Neural crest cell (in vitro differentiated cells): ENCODE measurements at places on chromosomes 4 and X.

DNA sequence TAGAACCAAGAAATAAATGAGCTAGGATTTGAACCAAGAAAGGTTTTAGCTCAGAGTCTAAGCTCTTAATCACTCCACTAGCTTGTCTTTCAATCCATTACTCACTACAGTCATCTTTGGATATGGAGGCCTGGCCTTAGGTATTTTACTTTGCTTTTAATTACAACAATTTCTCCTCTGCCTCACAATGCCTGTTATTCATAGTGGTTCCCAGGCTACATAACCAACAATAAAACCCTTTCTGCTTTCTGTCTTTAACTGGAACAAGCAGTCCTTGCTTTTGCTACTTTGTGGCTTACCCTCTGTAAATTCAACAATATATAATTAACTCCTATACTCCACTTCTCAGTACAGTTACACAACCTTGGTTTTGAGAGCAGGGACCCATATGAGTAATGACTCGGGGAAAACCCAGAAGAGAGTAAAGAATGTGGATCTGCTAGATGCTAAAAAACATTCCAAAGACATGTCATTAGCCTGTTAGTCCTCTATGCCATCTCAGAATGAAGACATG lies 94.7 kb upstream of the NAP1L5 start:
- peak overlapping the region; percentile 68 for H3K27ac ChIP-seq
- H3K4me3 ChIP-seq = no peak overlapping the region
- no peak for DNase-seq
- peaks cover 20% of the 10 kb centered on the region for H3K4me1 ChIP-seq
- H3K36me3 ChIP-seq = peaks cover 18% of the 10 kb centered on the region

DNA sequence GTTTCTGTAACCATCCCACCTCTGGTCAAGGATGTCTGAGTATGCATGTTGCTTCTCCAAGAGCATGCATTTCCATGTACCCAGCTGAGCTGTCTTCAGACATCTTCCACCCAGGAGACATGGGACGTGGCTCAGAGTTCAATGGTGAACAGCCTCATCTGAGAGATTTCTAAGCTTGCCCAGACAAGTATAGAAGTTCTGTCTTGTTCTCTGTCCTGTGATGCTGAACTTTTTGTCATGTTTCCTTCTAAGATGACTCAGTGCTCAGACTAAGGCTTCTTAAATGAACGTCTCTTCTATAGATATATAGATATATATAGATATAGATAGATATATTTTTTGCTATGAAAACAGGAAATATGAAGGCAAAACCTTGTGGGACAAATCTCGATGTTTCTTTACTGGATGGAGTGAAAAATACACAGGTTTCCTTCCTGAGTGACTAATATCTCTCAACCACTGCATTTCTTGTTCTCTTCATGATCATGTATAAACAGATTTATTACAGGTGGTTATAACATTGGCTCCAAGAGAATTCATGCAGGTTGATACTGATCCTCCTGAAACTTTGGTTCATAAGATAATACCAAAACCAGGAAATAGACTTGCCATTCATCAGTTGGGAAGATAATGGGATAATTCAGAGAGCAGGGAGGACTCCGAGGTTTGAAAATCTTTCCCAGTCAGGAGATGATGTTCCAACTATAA lies 168.2 kb downstream of the ZNF518B start:
- peaks cover 7% of the 10 kb centered on the region for H3K27me3 ChIP-seq
- no peaks in the 10 kb centered on the region for H3K36me3 ChIP-seq
- H3K4me3 ChIP-seq = no peak overlapping the region
- no peak for DNase-seq
- no peaks in the 10 kb centered on the region for H3K4me1 ChIP-seq

- no peak for DNase-seq
- no peaks in the 10 kb centered on the region for H3K27me3 ChIP-seq
- no peaks in the 10 kb centered on the region for H3K36me3 ChIP-seq
- H3K27ac ChIP-seq = no peak overlapping the region
- H3K4me1 ChIP-seq = peaks cover 14% of the 10 kb centered on the region
Observed at GRCh38 chr4:14862891-14863290, 139.4 kb upstream of the CPEB2 start.

DNA sequence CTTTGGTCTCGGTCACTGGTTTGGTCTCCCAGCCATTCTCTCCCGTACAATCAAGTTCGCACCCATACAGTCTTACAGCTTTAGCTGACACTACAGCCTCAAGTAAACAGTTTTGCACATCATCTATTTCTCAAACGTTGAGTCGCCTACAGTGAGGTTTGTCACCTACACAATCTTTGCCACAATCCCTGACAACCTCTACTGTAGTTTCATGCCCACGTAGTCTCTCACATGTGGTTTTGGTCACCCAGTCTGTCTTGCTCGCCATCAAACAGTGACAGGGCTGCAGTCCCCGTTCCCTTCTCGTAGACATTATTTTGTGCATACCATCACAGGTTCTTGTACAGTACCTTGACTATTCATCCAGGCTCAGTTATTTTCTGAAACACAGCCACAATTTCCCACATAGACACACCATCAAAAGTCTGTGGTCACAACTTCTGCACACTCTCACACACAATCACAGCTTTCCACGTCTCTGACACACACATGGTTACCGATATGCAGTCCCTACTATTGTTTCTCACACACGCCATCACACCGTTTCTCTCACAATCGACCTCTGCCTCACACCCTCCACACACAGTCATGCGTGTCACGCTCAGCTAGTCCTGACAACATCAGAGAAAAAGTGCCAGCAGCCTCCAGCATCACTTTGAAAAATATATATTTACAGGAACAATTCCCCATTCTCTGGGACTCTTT lies 5.3 kb upstream of the CFP start:
- H3K27ac ChIP-seq = no peak overlapping the region
- no peaks in the 10 kb centered on the region for H3K4me1 ChIP-seq
- no peaks in the 10 kb centered on the region for H3K27me3 ChIP-seq
- H3K4me3 ChIP-seq = no peak overlapping the region
